ENCODE measurements at places on chromosomes 11 and 22.
A peak's percentile ranks its signal among the peaks of the same experiment; 100 is the strongest.

DNA sequence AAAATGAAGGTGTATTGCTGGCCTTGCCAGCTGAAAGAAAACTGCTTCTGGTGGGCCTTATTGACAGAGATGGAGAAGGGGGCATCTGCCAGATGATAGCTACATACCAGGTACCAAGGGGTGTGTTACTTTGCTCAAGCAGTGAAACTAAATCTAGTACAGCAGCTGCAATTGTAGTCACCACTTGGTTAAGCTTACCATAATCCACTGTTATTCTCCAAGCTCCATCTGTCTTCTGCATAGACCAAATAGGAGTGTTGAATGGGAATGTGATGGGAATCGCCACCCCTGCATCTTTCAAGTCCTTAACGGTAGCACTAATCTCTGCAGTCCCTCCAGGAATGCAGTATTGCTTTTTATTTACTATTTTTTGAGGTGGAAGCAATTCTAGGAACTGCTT lies 45.8 kb upstream of the LIN7C start:
- no peak for DNase-seq

- peak; percentile 86 for DNase-seq
Measured at GRCh38 chr11:86302092-86302793, at the start of gene HIKESHI. Gene HIKESHI (plus strand): TSS chr11:86302240. CDS start chr11:86302449, 209 bp downstream.

DNA sequence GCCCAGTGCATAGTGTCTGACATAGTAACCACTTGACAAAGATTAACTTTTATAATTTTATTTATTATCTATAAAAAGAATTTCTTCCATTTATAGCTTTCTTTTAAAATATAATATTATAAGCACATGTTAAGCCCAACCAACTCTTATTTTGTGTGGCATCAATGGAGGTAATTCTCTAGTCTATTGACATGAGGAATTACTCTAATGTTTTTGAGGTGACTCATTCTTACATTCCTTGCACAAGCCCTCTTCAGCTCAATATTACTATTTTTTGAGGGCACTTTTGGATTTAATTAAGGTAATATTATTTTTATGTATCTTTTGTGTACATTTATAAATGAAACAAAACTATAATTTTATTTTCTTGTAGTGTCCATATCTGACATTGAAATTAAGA lies 59.6 kb downstream of the AASDHPPT start:
- DNase-seq: no peak

GRCh38 chr11:110200241-110200640 lies 96.2 kb downstream of the RDX start:
- DNase-seq: no peak

DNA sequence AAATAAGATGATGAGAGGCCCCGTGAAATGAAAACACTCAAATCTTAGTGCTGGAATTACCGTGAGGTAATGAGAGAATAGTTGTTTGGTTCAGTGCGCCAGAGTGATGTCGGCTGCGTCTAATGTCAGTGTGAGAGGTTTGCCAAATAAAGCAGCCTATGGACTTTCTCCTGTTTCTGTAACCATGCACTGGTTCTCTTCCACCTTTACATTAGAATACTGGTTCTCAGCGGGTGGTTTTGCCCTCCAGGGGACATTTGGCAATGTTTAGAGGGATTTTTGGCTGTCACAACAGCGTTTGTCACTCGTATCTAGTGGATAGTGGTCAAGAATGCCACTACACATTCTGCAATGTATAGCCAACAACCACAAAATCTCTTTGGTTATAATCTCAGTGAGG lies 1.1 kb downstream of the OOSP4B start:
- DNase-seq: no peak
